ENCODE measurements at places on chromosomes 12 and 14.

- no peak for DNase-seq
These were observed 27.2 kb downstream of the CPM start for GRCh38 chr12:68905733-68906132.

GRCh38 chr12:21849878-21850277 is 75.4 kb upstream of the KCNJ8 start:
- DNase-seq: no peak

- DNase-seq: no peak
These were observed 241.6 kb downstream of the EGLN3 start for GRCh38 chr14:33709283-33709682.

GRCh38 chr12:95820096-95820703 is 29.6 kb upstream of the NTN4 start:
- no peak for DNase-seq

- no peak for DNase-seq
These were observed 89.7 kb downstream of the TMCC3 start for GRCh38 chr12:94560431-94561221.

DNA sequence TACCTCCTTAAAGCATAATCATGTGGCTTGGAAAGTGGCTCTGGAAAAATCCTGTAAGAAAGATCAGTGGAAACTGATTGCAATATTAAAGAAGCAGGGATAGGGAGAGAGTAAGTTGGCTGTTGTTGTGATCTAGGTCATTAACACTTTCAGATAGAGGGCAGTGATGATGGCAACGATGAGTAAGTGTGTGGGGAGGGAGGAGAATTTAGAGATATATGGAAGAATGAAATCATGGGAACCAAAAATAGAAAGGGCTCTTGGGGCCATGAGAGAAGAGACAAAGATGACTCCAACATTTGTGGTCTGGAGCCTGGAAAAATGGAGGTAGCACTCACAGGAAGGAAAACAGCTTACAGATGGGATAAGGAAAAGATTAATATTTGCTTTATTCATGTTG is 23.3 kb downstream of the SNRPF start:
- no peak for DNase-seq

DNA sequence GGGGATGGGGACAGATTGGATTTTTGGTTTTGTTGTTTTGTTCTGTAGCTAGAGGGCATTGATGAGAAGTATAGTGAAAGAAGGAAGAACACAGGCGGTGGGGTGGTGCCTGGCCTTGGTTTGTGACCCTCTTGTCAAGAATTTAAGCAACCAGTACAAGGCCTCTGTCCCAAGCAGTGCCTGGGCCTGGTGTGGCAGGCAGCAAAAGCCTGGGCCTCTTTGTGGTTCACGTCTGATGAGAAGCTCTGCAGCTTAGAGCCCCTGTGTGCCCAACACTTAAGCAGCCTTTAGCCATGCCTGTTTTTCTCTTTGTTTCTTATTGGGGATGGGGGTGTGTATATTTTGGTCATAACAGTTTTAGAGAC is 98.0 kb downstream of the PPP2R5C start:
- DNase-seq: no peak

GRCh38 chr14:92503756-92504491 is 9.7 kb upstream of the RIN3 start:
- no peak for DNase-seq
